8988T (cell line): ENCODE measurements at places on chromosomes 7 and 10.

- no peak for DNase-seq
Observed at GRCh38 chr7:47196106-47196645, 385.7 kb downstream of the TNS3 start.

- no peak for DNase-seq
Observed at GRCh38 chr7:137325927-137326326, 17.6 kb downstream of the PTN start.

DNA sequence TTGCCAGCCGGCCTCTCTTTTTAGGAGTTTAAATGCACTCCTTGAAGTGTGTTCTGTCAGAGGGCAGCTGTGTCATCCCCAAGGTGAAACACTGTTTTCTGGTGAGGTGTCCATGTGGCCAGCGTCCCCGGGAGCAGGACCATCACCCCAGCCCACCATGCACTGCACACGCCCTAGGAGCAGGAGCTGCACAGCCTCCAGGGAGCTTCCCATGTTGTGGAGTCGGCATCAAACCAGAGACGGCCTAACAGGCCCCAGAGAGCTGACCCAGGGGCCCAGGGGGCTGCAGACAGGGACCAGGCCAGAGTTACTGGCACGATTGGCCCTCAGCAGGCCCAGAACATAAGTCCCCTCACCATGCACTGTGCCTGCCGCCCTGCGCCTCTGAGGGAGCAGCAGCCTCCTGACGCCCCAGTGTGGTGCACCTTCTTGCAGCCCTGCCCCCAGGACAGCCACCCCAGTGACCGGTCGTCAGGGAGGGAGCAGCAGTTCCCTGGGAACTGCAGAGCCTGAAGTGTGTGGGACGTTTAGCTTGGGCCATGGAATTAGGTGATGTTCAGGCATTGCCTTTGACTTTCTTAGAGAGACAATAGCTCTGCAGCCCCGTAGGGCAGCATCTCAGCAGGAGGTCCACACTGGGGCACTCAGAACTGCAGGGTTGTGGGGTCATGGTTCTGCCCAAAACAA lies 97.9 kb downstream of the NKX6-2 start:
- no peak for DNase-seq

DNA sequence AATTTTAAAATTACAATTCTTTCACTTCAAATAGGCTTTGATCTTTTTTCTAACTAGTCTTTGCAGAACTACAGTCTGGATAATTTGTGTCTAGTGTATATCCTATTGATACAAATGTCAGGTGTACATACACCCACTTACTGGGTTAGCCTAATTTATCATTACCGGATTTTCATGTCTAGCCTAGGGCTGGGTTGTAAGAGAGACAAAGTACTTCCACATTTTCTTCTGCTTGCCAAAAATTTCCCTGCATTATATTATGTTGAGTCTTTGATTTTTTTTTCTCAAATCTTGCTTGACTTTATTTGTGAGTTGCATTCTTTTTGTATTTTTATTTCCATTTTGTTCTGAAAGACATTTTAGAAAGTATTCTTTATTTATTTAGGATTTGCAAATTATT lies 284.8 kb upstream of the FZD8 start:
- DNase-seq, result no peak

DNA sequence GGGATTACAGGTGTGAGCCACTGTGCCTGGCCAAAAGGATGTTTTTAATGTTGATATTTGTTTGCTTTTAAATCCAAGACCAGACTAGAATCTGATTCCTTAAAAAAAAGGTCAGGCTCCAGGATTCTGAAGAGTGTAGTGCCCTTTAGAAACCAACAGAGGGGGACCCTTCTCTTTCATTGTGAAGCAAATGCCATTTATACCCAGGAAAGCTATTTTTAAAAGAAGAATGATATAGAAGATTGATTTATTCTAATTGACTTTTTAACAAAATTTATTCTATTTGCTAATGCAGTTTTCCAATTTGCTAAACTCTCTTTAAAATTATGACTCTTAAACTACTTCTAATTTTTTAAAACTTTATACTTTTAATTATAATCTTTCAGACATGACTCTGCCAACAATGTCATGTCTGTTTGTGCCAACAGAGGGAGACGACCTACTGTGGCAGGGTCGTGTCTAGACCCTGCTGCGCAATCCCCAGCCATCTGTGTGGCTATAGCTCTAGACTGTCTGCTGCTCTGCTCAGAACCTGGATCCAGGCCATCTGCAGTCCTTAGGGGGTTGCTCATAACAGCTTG lies 201.0 kb upstream of the IMMP2L start:
- no peak for DNase-seq
